Activated naive CD4-positive, alpha-beta T cell treated with anti-CD3 and anti-CD28 coated beads for 36 hours (primary cell): ENCODE measurements at places on chromosomes 13 and 19.

DNA sequence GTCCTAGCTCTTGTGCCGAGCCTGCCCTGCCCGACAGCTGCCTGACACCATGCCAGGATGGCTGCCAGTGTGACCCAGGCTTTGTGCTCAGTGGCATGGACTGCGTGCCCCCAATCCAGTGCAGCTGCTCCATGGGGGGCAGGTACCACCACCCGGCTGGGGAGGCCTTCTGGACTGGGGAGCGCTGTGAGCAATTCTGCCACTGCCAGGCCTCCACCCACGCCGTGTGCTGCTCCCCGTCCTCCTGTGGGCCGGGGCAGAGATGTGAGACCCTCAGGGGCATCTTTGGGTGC is 9.4 kb upstream of the FXYD3 start:
- DNase-seq, result no peak

- DNase-seq, result no peak
These were observed 33.2 kb downstream of the RASA3 start for GRCh38 chr13:114099191-114099590.

DNA sequence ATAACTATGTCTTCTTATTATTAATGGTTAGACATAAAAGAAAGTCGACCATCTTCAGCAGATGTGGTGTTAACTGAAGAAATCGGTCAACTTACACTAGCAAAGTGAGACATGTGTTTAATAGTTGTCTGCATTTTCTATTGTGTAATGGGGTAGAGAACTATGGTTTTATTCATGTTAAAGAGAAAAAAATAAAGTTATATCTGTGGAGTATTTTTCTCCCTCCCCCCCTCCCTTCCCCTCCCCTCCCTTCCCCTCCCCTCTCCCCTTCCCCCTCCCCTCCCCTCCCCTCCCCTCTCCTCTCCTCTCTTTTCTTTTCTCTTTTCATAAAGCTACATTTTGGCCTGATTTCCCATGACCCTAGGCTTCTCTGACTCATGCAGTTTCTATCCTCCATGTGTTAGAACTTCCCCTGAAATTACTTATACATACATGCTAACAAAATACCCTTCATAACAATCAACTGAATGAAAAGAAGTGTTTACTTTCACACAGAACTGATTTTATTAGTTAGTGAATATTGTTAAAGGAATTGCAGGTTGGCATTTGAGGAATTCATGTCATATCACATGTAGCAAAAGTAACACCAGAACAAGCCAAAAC is 1431.0 kb upstream of the ATXN8OS start:
- DNase-seq, result no peak

DNA sequence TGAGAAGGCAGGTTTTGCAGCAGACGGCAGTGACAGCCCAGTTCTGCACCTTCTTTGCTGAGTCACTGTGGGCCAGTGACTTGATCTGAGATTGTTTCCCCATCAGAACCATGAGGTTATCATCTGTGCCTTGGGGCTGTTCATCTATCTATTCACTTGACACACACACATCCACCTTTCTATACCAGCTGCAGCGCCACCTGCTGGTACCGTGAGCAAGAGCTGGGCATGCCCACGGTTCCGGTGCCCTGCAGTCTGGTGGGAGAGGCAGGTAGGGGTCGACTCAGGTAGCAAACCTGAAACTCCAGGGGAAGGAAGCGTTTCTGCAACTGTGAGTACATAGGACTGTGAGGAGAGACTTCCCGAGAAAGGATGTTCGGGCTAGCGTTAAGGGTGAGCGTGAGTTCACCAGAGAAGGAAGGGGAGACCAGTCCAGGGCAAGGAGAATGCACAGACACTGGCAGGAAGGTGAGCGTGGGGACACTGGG is 7.5 kb upstream of the LIN7B start:
- DNase-seq, result peak; percentile 73

GRCh38 chr13:107376341-107377125 is 808.6 kb upstream of the ARGLU1 start:
- DNase-seq, result no peak

GRCh38 chr13:49820591-49821215 is 28.2 kb upstream of the KPNA3 start:
- no peak for DNase-seq

GRCh38 chr13:44158881-44159632 is 214.6 kb upstream of the SERP2 start:
- no peak for DNase-seq

DNA sequence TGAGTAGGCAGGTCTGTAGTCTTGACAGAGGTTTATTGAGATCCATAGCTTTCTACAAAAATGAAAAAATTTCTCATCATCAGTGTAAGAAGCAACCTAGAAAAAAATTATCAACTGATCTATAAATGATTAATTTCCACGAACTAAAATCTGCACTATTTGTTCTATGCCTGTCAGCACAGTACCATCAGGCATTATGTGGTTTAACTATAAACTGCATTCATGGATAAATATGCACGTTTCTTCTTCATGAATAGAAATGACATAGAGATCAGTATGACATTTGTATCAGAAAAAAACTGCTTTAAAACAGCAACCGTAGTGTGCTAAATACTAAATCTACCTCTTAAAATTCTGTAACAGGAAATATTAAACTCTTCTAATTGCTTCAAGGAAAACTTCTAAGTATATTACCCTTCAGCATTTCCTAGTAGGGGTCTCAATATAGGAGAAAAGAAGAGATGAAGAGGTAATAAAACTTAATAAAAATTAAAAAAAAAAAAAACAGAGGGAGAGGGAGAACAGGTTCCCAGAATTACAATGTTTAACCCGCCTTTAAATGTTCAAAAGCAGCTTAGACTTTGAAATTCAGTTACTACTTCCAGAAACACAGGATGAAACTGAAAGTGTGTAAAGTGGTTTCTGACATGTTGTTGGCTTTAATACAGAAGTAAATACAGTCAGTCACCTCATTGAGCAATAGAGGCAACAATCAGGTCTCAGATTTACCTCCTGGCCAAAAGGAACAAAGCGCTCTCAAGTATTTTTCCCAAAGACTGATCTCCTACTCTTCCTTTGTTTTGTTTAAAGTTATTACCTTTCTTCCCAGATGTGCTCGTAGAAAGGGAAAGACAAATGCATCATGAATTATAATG is 144.4 kb downstream of the DIAPH3 start:
- DNase-seq, result no peak

- DNase-seq, result no peak
These were observed 2.0 kb downstream of the RAB8A start for GRCh38 chr19:16113727-16114126.

- no peak for DNase-seq
These were observed 26.4 kb downstream of the DNM2 start for GRCh38 chr19:10744253-10744798.
